Common myeloid progenitor, CD34-positive (primary cell): ENCODE measurements at places on chromosomes 12 and 14.
A peak's percentile ranks its signal among the peaks of the same experiment; 100 is the strongest.

DNA sequence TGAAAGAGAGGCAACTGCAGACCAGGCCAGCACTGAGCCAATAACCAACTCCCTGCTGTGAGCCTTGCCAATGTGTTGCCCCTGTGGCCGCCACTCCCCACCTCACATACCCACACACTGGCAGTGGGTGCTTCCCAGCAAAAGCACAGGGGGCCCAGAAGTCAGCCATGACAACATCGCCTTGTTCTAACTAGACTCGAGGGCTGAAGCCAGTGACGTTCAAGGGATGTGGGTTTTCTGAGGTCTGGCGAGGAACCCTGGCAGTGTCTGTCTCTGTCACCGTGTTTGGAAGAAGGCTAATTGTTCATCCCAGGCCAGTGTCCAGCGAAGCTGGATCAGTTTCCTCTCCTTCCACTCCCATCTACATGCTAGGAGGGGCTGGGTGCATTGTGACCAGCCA lies 311.8 kb upstream of the AMIGO2 start:
- no peak for DNase-seq
- no peaks in the 10 kb centered on the region for H3K27me3 ChIP-seq
- no peak overlapping the region for H3K27ac ChIP-seq
- H3K36me3 ChIP-seq, result no peaks in the 10 kb centered on the region
- peaks cover 19% of the 10 kb centered on the region for H3K4me1 ChIP-seq

DNA sequence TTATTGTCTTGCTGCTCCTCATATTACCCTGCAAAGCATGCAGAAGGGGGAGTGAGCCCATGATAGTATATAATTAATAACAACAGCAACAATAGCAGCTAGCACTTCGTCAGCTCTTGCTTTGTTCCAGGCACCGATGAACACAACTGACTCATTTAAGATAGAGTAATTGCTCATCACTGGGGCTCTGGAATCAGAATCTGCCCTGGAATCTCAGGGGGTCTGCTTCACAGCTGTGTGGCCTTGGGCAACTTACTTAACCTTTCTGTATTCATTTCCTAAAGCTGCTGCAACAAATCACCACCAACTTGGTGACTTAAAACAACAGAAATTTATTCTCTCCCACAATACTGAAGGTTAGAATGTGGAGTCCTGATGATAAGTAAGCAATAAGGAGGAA lies 55.0 kb upstream of the PSMC1 start:
- H3K4me3 ChIP-seq, result no peak overlapping the region
- H3K36me3 ChIP-seq, result no peaks in the 10 kb centered on the region
- no peak overlapping the region for H3K27ac ChIP-seq
- peaks cover 13% of the 10 kb centered on the region for H3K27me3 ChIP-seq

DNA sequence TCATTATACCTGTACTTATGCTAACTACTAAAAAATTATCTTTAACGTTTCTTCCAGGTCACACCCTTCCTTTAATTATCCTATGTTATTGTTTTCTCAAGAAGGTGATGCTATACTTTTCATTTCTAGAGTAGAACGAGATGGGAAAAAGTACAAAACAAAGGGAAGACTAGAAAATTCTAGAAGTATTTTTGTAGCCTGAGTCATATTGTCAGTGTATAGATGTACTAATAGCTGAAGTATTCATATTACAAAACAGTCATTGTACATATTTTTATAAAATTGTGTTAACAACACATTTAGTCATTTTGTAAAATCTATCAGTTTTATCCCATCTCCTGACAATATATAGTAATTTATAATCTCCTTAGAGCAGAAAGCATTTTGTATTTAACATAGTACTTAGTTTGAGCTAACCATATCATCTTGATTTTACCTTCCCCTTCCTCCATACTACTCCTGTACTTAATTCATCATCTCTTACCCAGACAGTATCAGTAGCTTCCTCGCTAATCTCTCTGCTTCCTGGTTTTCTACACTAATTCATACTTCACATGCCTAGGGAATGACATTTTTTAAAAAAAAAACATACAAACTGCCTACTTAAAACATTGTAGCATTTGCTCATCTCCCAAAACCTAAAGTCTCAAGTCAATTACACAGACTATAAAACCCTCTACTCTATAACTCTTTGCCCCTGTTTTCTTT lies 920.9 kb downstream of the RPS29 start:
- H3K27me3 ChIP-seq, result no peaks in the 10 kb centered on the region
- H3K27ac ChIP-seq, result no peak overlapping the region
- H3K4me1 ChIP-seq, result no peaks in the 10 kb centered on the region
- H3K4me3 ChIP-seq, result no peak overlapping the region
- H3K36me3 ChIP-seq, result no peaks in the 10 kb centered on the region

DNA sequence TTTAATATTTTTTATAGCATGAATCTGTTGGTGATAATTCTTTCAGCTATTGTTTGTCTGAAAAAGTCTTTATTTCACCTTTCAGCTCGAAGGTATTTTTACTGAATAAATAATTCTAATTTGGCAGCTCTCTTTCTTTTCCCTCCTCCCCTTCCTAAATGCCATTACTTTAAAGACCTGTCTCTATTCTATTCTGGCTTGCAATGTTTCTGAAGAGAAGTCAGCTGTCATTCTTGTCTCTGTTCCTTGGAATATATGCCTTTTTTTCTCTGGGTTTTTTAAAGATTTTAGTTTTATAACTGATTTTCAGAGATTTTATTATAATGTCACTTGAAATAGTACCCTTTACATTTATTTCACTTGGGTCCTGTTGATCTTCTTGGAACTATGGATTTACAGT lies 237.9 kb upstream of the DAAM1 start:
- no peaks in the 10 kb centered on the region for H3K27me3 ChIP-seq
- peaks cover 17% of the 10 kb centered on the region for H3K4me1 ChIP-seq
- no peak overlapping the region for H3K27ac ChIP-seq
- H3K4me3 ChIP-seq, result no peak overlapping the region
- peak; percentile 20 for DNase-seq
- H3K36me3 ChIP-seq, result no peaks in the 10 kb centered on the region

DNA sequence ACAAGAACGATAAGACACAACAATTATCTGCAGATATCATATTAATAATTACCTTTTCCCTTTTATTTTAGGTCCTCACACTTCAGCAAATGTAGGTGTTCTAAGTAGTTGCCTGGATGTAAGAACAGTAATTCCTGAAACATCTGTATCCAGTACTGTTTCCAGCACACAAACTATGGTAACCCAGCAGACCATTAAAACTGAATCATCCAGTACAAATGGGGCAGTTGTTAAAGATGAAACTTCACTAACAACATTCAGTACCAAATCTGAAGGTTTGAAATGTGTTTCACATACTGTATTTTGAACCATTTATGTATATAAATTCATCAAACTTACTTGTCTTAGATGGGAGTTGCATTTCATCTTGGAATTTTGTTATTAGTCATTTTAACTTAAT lies 31.0 kb downstream of the HCFC2 start:
- no peaks in the 10 kb centered on the region for H3K4me1 ChIP-seq
- no peaks in the 10 kb centered on the region for H3K27me3 ChIP-seq
- no peak for DNase-seq
- no peak overlapping the region for H3K4me3 ChIP-seq

DNA sequence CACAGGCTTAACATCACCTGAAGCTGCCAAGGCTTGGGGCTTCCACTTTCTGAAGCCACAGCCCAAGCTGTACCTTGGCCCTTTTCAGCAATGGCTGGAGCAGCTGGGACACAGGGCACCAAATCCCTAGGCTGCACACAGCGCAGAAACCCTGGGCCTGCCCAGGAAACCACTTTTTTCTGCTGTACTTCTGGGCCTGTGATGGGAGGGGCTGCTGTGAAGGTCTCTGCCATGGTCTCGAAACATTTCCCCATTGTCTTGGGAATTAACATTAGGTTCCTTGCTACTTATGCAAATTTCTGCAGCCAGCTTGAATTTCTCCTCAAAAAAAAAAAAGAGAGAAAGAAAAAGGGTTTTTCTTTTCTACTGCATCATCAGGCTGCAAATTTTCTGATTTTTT lies 219.1 kb downstream of the RPL10L start:
- H3K4me1 ChIP-seq, result no peaks in the 10 kb centered on the region
- no peak overlapping the region for H3K4me3 ChIP-seq
- DNase-seq, result no peak
- H3K27ac ChIP-seq, result no peak overlapping the region

DNA sequence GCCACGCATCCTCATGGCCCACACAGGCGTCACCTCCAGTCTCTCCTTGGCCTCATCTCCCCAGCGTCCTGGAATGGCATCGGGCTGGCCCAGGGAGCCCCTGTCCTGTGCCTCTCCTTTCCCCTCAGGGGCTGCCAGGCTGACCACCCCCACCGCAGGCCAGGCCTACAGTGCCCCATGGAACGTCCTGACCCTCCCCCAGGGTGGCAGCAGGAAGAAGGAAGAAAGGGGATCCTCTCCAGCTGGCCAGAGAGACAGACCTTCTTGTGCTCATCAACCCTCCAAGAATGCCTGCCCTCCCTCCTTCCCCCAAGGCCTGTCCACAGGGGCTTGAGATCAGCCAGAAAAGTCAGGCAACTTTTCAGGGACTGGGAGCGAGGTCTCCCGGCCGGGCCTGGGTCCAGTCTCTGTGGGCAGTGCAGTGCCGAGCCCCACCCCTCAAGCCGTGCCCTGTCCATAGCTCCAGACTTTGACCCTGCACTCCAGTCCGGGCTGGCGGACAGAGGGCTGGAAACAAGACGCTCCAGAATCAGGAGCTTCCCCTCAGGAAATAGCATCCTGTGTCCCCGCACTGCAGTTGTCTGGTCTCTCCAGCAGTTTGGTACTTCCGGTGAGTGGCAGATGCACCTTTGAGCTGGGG lies at the start of gene DAO:
TSS of gene DAO (plus strand) at position 478 of the 640 bp plus-strand sequence. CDS start 4,915 bp downstream, outside the sequence.
- DNase-seq, result no peak
- no peaks in the 10 kb centered on the region for H3K36me3 ChIP-seq
- no peaks in the 10 kb centered on the region for H3K4me1 ChIP-seq
- no peak within 1 kb of the TSS for H3K4me3 ChIP-seq
- no peaks in the 10 kb centered on the region for H3K27me3 ChIP-seq

- H3K4me1 ChIP-seq, result peaks cover 34% of the 10 kb centered on the region
- no peaks in the 10 kb centered on the region for H3K27me3 ChIP-seq
- no peak overlapping the region for H3K27ac ChIP-seq
- DNase-seq, result no peak
These were observed 27.8 kb downstream of the NOC4L start for GRCh38 chr12:132171968-132172521.

DNA sequence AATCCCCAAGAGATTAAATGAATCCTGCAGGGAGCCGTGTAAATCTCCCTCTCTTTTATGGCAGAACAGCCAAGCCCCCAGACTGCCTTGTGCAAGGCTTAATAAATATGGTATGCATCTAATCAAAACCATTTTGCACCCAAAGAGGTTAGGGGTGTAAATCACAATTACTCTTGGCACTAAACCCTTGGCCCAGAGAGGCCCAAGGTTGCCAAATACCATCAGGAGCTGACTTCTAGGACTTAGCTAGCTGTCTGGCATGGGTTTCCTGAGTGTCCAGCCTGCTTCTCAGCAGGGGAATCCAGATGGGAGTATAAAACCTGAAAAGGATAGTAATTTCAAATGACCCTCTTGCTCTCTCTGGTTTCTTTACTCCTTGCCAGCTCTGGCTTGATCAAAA lies 610.4 kb downstream of the MED13L start:
- no peaks in the 10 kb centered on the region for H3K4me1 ChIP-seq
- DNase-seq, result no peak
- no peak overlapping the region for H3K27ac ChIP-seq
- H3K4me3 ChIP-seq, result no peak overlapping the region
